ENCODE measurements at places on chromosomes 3 and 15.

GRCh38 chr3:151766454-151766853 is 32.7 kb downstream of the AADACL2 start:
- no peak for DNase-seq

- no peak for DNase-seq
Observed at GRCh38 chr3:178434206-178434805, 101.9 kb upstream of the KCNMB2 start.

DNA sequence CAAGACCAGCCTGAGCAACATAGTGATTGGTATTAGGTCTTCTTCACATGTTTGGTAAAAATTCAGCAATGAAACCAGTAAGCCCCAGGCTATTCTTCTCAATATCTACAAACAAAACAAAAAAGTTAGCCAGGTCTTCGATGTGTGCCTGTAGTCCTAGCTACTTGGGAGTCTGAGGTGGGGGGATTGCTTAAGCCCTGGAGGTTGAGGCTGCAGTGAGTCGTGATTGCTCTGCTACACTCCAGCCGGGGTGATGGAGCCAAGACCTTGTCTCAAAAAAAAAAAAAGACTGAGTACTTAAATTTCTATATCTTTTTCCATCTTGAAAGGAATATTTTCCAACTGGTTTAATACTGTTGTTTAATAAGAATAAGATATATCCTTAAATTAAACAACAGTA is 106.8 kb downstream of the MBNL1 start:
- peak; percentile 32 for DNase-seq

GRCh38 chr3:97680210-97680609 is 84.3 kb upstream of the ARL6 start:
- no peak for DNase-seq

DNA sequence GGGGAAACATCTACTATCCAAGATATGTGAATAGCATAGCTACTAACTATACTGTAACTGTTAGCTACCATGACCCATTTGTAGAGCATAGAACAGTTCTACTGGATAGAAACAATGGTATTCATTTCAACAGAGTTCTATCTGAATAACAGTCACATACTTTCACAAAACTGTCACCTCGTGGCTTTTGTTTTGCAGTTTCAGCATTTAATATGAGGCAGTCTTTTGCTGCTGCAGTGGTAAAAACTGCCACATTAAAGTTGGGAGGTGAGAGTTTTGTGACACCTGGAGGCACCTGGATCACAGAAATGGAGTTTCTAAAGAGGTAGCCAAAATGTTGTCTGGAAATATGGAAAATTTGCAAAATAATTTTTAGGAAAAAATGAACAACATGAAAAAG is 578.0 kb downstream of the UNC13C start:
- no peak for DNase-seq

- no peak for DNase-seq
Observed at GRCh38 chr3:175005881-175006280, 146.7 kb downstream of the NAALADL2 start.

DNA sequence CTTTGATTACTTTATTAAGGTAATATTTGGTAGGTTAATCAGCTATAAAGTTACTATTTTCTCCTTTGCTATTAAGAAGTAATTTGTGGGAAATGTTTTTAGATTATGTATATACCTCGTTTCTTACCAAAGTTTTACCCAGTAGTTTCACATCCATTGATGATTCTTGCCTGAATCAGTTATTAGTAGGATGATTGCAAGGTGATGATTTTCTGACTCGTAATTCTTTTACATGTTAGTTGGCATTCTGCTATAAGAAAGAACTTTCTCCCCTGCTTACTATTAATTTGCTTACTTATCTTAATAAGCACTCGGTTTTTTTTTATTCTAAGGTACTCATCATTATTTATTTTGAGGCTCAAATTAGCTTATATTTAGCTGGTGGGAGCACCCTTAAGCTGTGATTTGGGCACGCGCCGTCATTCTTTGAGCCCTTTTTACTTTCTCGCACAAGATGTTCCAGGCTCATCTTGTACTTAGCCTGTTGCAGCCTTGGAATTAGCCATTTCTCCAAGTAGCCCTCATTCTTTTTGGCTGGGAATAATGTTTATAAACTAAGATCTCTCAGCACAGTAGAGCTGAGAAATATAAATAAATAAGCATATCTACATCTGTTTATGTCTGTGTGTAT is 15.3 kb downstream of the USP3 start:
- DNase-seq, result no peak

DNA sequence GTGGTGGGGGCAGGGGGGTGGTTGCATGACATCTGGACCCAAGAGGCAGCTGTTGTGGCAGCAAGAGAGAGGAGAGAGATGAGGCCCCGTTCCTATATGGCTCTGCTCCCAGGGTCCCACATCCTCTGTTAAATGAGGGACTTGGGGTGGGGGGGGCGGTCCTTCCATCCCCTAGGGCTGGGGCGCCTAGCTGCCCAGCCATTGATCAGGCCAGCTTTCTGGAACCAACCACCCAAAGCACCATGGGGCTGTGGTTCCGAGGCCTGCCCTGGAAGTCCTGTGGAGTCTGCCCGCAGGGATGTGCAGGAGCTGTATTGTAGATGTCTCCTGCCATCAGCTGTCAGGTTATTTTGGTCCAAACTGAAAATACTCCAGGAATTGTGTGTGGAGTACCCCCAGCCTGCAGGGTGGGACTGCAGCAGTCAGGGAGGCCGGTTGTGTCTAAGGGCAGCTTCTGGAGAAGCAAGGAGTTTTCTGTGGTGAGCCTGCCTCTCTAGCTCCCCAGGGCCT is 5.2 kb downstream of the FURIN start:
- DNase-seq, result no peak

DNA sequence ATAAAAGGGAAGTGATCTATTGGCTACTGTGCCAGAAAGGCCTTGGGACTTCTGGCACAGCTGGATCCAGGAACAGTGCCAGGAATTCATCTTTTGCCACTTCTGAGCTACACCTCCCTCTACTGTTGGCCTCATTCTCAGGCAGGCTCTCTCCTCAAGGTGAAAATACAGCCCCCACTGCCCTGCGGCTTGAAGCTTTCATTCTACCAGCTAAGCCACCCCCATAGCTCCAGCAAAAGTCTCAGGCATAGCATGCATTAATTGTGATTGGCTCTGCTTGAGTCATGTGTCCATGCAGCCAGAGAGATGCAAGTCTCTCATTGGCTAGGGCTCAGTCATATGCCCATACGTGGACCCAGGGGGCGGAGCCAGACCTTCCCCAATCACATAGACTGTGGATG is 142.4 kb downstream of the TPRA1 start:
- no peak for DNase-seq

- DNase-seq, result no peak
Observed at GRCh38 chr15:26640601-26641000, 132.3 kb downstream of the GABRB3 start.

DNA sequence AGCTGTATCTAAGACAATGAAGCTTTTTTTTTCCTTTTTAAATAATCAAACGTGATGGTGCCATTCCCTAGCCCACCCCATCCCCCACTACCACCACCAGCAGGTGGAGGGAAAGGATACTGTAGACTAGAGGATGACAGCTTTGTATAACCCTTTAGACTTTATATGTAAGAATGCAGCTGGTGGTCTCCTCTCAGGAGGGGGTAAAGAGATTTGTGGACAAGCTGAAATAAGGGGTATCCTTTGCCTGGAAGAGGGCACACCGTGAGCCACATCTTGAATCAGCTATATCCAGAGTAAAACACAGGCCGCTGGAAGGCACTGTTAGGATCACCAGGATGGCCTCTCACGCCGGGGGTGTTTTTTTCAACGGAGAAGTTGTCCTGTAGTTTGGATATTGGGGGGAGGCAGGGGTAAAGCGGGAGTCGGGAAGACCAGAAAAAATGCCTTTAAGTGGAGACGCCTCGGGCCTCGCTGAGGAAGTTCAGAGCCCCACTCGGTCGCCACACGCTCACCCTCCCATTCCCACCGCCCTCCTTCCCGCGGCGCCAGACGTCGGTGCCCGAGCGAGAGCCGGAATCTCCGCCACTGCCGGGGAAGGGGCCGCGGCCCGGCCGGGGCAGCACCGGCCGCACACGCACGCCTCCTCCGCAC is 986 bp downstream of the KPNA4 start:
- peak; percentile 37 for DNase-seq

- no peak for DNase-seq
Observed at GRCh38 chr3:143849854-143850549, 1.7 kb upstream of the SLC9A9 start.

- DNase-seq, result no peak
Observed at GRCh38 chr3:11197484-11197883, 43.2 kb downstream of the HRH1 start.

DNA sequence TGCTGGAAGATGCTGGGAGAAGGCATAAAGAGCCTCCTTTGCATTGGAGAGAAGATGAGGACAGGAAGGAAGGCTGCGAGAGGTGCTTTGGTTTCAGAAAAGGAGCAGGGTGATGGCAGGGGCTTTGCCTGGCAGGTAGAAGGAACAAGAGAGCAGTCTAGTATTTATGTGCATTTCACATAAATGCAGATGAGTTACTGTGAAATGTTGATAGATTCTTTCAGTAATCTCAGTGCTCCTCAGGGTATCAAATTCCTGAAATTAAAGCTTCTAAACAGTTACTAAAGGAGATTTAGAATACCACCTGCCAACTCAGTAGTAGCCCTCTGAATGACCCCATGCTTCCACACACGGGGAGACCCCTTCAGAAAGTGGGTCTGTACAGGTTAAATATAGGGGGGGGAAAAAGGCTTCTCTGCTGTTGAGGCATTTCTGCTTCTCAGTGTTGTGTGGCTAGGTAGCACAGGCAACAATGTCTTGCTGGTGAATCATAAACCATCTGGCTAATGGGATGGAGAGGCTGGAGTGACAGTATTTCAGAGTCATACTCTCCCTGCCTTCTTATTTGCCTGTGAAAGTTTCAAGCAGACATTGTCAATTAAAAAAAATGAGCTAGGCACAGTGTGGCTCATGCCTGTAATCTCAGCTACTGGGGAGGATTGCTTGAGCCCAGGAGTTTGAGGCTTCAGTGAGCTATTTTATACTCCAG is 14.3 kb upstream of the FBXL22 start:
- no peak for DNase-seq

DNA sequence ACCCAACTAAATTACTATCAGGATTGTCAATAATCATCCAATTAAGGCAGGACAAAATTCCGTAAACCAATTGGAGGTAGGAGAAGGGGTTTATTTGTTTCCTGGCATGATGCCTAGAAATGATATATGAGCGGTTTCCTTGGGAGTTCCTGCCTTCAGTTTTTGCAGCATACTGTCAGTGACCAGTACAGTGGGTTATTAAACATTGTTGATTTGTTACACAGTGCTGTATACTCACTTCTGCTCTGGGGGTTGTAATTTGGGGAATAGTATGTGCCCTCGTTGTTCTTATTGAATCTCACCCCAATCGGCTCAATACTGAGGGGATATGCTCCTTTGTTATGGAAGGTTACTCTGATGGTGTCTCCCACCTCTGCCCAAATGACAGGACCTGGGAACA is 22.2 kb downstream of the CP start:
- peak; percentile 68 for DNase-seq

DNA sequence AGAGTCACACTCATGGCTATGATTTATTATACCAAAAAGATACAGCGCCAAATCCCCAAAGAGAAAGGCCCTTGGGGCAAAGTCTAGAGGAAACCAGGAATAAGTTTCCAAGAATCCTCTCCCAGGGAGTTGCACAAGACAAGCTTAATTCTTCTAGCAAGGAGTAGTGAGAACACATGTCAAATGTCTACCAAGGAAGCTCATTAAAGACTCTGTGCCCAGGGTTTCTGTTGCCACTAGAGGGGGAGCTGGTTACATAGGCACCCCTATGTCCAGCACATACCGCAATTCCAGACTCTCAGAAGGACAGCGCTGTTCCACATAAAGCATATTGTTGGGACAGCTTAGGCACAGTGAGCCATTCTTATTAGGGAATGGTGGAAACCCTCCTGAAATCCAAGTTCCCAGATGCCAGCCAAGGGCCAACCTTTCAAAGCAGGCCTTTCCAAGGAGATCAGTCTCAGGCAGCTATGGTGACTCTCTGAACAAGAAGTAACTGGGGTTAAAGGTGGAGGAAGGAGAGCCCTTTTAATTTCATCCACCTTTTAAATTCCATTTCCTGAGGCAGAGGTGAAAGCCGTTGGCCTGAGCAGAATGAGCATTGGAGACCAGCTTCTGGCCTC is 194.2 kb downstream of the UACA start:
- peak; percentile 33 for DNase-seq

DNA sequence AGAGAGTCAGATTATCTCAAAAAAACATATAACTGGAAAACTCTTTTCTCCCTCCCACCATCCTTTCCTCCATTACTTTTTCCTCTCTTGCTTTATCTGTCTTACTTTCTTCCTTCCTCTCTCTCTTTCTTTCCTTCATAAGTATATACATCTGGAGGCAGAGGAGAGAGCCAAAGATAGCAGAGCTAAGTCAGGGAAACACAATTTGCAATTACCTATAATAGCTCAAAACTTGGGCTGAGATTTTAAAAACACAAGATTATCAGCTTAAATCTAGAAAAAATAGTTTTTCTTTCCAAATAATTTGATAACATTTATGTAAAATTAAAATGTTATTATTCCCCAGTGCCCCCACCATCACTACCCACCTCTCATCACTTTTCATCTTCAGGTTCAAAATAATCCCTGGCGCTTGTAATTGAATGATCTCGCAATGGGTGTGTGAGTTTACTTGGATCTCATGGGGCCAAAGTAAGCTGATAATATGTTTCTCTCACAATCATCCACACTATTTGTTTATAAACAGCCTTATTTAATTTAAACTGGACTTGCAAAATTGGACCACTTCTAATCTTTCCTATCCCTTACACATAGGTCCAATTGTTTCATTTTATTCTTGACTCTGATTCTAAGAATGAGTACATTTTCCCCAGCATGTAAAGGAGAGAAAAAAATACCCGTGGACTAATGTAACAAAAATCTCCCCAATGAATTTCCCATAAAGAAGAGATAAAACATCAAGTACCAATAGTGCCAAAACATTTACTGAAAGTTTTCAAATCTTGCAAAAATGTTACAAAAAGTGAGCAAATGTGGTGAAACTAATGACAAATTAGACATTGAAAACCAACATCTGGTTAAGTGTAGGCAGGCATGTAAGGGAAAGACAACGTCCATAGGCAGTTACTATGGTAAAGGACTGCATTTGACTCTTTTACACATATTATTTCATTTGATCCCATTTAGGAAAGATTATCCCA is 236.9 kb downstream of the DTWD1 start:
- no peak for DNase-seq

GRCh38 chr3:13219902-13220296 is 146.7 kb upstream of the IQSEC1 start:
- DNase-seq, result no peak

- no peak for DNase-seq
Observed at GRCh38 chr3:155946178-155946577, 75.7 kb downstream of the GMPS start.

- DNase-seq, result no peak
Observed at GRCh38 chr15:26804063-26804804, 31.4 kb upstream of the GABRB3 start.

DNA sequence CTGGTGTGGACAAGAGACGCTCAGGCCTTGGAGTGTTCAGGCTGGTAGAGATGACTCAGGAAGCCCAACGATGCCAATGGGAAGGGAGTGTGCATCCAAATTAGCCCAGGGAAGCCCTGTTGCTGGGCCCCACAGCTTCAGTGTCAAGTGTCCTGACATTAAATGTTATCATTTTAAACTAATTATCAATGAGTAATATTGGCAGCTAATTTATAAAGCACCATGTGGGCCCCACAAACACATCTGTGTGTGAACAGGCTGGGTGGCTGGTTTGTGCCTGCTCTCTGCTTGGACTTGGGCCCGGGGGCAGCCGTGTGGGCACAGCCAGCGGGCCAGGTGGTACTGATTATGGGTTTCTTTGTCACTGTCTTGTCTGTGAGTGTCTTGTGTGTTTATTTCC is 15.0 kb downstream of the FBLN2 start:
- DNase-seq, result no peak

GRCh38 chr3:126964950-126965349 is 18.0 kb upstream of the PLXNA1 start:
- no peak for DNase-seq

GRCh38 chr3:4224331-4224730 is 78.8 kb upstream of the SETMAR start:
- no peak for DNase-seq

Data from common myeloid progenitor, CD34-positive (primary cell).